Renal pelvis (tissue), 12 donors: ENCODE measurements at places on chromosomes 5 and 9. TPM values are rescaled to one million over a fixed set of nuclear protein-coding genes. Genes with fewer than 3 reads are reported as not detected.

The FAM221B gene
- 0.12 TPM for polyA plus RNA-seq

- DNase-seq = no peak
Observed at GRCh38 chr9:109319626-109320241, 1.1 kb downstream of the EPB41L4B start.

DNA sequence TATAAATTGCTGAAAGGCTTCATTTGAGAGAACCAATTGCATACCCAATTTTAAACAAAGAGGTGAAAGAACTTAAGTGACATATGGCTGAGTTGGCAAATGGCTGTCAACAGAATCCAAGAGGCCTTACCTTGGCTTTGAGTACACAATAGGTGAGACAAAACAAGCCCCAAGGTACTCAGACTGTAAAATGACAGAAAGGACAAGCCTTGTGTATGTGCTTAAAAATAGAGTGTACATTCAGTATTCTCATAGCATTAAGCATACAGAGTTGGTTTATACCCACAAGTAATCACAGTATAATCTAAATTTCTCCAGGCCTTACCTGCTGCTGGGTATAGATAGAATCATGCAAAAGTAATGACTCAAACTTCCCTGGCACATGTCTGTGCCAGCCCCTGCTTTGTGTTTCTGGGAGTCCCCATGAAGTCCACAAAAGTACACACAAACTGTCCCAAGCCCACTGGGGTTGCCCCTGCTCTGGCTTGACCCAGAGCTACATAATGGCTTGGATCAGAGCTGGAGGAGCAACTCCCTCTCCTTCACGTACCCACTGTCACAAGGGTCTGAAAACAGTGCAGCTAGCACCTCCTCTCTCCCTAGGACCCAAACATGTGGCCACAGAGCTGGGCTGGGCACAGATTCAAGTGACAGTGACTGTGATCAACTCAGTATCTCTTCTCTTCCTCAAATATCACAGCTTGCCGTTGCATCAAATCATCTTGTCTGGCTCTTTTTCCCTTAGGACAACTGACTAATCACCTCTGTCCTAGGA is 250.8 kb downstream of the ENC1 start:
- DNase-seq = no peak

The OGN gene
- polyA plus RNA-seq = 28.7 TPM

The OTP gene
- polyA plus RNA-seq = not detected

- no peak for DNase-seq
Observed at GRCh38 chr9:134531220-134531970, 110.2 kb upstream of the COL5A1 start.

The PKD2L2 gene
- 0.53 TPM for polyA plus RNA-seq

DNA sequence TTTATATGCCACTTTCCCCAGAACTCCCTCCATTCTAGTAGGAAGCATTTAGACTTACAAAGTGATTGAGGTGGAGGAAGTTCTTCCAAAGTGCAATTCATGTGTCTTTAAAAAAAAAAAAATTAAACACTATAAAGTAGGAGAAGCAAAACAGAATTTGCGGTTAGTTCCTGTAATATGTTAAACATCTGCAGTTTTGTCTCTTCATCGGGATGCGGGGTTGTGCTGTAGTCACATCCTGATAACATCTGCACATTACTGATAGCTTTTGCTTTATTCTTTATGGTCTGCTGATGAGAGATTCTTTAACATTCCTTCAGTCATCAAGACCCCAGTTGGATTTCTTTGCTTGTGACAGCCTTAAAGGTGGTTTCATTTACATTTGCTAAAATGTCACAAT is 694.3 kb downstream of the NR2F1-AS1 start:
- DNase-seq = no peak

- no peak for DNase-seq
Observed at GRCh38 chr5:58759745-58760144, 176.9 kb downstream of the RAB3C start.

- peak; percentile 63 for DNase-seq
Observed at GRCh38 chr9:115118879-115119218, 892 bp upstream of the TNC start.

The WDR36 gene
- 28.4 TPM for polyA plus RNA-seq

DNA sequence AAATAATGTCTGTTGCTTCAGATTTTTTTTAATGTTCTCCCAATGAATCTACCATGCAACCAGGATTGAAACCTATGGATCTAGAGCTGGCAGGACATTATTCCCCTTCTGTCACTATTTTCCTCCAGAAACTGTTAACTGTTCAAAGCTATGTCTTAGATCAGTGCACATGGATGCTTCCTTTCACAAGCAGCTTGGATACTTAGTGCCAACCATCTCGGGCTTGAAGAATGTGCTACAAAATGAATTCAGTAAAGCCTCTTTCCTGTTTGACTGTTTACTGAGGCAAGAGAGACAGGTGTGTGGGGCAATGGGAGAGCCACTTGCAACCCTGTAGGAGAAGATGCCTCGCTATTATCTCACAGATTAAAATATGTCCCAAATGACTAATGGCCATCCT is 774.8 kb downstream of the KCTD16 start:
- no peak for DNase-seq

- no peak for DNase-seq
Observed at GRCh38 chr5:142650060-142650459, 35.8 kb downstream of the FGF1 start.

The CERT1 gene
- polyA plus RNA-seq = 52.0 TPM

- DNase-seq = no peak
Observed at GRCh38 chr5:158124606-158125316, 265.8 kb upstream of the CLINT1 start.

The GABRA1 gene
- not detected for polyA plus RNA-seq
